ENCODE measurements at places on chromosomes 16 and 17.
A peak's percentile ranks its signal among the peaks of the same experiment; 100 is the strongest.

DNA sequence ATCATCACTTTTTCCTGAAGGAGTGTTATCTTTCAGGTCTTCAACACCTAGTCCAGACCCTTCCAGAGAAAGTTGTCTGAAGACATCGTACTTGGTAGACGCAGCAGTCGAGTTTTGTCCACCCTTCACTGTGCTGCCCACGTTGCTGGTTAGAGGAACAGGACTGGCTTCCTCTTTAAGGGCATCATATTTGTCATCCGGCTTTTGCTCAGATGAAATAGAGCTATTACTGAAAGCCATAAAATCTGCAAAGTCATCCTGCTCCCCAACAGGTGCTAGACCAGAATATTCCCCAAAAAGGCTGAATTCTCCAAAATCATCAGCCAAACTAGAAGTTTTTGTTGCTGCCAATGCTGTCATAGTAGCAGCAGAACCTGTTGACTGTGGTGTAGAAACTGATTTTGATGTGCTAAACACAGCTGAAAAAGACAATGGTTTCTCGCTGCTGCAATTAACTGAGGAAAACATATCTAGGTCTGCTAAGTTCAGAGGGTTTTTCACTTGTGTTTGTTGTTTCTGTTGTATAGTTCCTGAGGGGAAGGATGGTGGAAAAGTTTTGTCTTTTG lies 55.7 kb downstream of the SYNRG start:
- DNase-seq = no peak

DNA sequence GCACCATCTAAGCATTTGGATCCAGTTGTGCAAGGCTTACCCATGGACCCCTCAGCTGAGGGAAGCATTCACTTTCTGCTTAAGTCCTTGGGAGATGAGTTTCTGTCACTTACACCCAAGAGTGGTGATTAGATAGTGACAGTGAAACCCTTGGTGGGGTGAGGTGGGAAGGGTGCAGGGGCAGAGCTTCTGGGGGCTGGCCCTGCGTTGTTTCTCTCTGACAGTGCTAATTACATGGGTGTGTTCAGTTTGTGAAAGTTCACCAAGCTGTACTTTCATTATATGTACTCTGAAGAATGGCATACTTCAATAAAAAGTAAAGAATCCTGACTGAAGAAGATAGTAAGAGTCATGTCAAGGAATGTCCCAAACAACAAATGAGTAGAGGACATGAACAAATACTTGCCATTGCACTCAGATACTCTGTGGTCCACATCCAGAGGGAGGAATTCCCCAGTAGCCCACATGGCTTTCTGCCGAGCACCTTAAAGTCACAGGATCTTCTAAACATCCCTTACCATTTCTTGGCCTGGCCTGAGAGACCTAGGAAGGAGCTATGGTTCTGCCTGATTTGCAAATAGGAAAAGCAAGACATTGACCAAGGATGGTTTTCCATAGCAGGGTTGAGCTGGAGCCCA lies 8.4 kb downstream of the CHST6 start:
- DNase-seq = no peak

DNA sequence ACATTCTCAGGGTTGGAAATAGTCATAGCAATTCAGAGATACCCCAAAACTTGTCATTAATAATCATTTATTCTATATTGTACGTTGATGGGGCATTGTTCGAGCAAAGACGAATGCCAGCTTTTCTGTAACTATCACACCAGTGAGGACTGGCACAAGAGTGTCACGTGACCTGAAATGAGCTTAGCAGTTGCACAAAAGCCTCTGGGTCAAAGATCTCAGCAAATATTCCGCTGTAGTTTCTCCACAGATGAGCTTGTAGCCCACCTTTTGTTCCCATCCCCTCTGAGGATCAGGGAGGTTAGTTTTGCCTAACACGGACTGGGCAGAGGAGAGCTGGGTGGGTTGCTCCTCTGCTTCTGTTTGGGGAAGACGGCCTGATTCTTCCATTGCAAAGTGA lies 18.2 kb downstream of the IRX3 start:
- DNase-seq = no peak

GRCh38 chr17:75152922-75153779 lies 1.2 kb downstream of the JPT1 start:
- DNase-seq = peak; percentile 26

- no peak for DNase-seq
Measured at GRCh38 chr16:57479976-57480753, 6.1 kb downstream of the DOK4 start.

DNA sequence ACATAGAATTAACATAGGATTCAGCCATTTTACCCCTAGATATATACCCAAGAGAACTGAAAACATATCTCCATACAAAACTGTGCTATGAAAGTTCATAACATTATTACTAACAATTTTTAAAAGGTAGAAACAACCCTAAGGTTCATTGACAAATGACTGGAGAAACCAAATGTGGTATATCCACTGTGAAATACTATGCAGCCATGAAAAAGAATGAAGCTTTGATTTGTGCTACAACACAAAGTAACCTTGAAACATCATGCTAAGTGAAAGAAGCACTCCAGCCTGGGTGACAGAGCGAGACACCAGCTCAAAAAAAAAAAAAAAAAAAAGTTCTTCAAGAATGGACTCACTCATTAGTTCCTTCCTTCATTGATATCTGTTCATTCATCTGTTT lies 580 bp downstream of the CD300LD start:
- no peak for DNase-seq

- DNase-seq = no peak
Measured at GRCh38 chr16:80174416-80174815, 366.4 kb upstream of the DYNLRB2 start.

GRCh38 chr16:19098173-19098572 lies 15.6 kb upstream of the ITPRIPL2 start:
- no peak for DNase-seq

GRCh38 chr17:62680541-62681052 lies 53.1 kb downstream of the MRC2 start:
- no peak for DNase-seq

GRCh38 chr17:77686903-77687302 lies 271.6 kb upstream of the TNRC6C start:
- no peak for DNase-seq

DNA sequence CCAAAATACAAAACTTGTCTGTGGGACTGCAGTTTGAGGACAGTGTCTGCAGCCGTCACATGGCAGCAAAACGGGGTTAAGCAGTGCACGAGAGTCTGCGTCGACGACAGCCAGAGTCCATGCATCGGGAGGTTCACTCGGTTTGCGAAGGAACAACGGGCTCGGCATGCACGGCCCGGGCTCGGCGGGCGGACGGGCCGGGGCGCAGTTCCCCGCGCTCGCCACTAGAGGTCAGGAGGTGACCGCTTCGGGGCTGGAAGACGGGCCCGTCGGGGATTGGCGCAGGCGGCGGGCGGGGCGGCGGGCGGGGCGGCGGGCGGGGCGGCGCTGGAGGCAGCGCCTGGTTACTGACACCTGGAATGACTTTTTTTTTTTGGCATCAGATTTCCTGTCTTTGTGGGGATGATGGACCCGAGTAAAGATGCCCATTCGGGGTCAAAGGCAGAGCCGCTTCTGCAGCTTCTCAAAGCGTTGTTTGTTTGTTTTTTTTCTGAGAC lies 6.5 kb downstream of the SCGB1C2 start:
- peak; percentile 73 for DNase-seq

DNA sequence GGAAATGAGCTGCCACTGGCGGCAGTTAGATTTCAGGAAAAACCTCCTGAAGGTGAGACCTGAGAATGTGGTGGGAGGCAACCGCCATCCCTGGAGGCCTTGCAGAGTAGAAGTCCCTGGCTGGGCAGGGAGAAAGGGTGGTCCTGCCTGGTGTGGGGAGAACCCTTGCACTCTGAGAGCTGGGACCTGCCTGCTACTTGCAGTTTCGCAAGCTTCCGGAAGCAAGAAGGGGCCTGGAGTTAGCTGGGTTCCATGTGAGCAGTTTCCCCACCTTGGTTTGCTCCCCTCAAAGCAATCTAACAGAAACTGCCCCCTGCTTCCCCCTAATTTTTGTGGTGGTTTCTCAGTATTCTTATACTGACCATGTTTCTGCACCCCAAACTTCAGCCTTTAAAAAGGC lies 6.5 kb downstream of the ZNF629 start:
- no peak for DNase-seq

- no peak for DNase-seq
Measured at GRCh38 chr16:72958522-72959076, 89.3 kb downstream of the ZFHX3 start.

GRCh38 chr17:72077326-72077960 lies 43.4 kb upstream of the SOX9 start:
- DNase-seq = no peak

- no peak for DNase-seq
Measured at GRCh38 chr16:86996081-86996480, 321.1 kb downstream of the C16orf95 start.

DNA sequence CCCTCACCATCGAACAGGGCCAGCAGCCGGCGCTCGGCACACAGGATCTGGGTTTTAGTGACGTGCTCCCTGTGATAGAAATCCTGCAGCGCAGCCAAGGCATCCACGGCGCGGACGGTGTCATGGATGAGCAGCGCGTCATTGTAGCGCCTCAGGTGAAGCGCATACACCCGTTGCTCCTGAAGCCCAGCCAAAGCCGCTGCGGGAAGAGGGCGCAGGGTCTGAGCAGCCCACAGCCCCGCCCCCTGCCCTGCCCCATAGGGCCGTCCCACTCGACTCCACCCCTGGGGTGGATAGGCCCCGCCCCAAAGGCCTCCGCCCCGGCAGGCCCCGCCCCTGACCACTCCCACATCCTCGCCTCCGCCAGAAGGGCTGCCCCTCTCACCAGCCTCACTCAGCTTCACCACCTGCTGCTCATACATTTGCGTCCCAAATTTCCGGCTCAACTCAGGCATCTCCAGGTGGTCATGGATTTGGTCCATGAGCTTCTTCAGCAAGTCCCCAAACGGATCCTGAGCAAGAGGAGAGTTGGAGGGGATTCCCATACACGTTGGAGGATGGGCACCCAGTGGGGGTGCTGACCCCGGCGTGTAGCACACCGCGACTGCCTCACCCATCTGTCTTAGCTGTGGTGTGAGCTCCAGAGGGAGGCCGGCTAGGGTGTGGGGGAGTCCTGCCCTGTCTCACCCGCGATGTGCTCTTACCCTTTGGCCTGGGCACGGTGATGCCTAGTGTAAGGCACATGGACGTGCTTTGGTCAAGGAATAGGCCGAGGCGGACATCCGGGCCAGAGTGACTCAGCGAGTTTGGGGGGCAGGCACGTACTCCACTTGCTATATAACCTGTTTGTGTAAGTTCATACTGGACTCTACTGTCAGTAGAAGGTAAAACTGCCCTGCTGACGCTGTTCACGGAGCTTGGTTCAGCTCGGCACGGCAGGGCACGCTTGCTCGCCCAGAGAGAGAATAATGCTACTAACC lies 4.6 kb downstream of the DHX58 start:
- peak; percentile 97 for DNase-seq

- no peak for DNase-seq
Measured at GRCh38 chr16:57798267-57798810, 4.0 kb downstream of the KIFC3 start.

DNA sequence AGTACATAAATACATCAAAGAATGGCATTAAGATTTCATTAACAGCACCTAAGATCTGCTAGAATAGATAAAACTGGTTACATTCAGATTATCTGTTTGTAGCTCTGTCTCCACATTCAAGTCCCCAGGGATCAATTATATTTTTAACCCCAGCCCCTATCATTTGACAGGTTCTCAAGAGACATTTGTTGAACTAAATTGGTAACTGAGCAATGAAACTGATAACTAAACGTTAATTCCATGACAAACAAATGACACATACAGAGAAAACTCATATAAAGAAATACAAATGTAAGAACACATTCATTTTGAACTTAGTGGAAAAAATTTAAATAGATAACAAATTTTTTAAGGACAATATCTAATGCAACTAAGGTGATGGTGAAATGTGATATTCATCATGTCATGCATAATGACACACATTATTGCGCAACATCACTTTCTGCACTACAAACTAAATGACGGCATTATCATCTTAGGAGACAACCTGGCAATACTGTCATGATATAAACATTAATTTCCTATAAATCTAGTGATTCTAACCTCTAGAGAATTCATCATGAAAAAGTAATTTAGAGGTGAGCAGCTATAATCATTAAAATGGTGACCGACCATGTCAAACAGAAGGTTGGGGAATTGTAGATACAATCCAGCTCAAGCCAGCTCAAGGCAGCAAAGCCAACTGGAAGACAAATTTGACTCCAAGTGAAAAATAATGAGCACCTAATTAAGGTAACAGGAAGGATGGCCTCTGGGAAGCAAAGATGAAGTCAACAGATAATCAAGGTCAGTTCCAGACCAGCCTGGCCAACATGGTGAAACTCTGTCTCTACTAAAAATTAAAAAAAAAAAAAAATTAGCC lies 9.5 kb downstream of the ARHGAP17 start:
- DNase-seq = no peak

- no peak for DNase-seq
Measured at GRCh38 chr17:46061435-46061834, 62.4 kb downstream of the STH start.

- DNase-seq = no peak
Measured at GRCh38 chr16:97822-98221, 19.8 kb downstream of the MPG start.

- DNase-seq = no peak
Measured at GRCh38 chr17:35870906-35871819, 2.5 kb upstream of the HEATR9 start.

DNA sequence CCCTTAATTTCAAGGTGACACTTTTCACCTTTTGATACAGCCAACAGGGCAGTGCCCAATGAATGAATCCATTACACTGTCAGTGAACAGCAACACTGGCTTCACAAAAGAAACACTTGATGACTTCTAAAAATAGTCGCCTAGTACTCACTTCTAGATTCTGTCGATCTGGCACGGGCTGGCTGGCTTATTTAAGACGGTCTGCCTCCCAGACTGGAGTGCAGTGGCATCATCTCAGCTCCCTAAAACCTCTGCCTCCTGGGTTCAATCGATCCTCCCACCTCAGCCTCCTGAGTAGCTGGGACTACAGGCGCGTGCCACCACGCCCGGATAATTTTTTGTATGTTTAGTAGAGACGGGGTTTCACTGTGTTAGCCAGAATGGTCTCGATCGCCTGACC lies 1.9 kb downstream of the NDUFAB1 start:
- DNase-seq = no peak

DNA sequence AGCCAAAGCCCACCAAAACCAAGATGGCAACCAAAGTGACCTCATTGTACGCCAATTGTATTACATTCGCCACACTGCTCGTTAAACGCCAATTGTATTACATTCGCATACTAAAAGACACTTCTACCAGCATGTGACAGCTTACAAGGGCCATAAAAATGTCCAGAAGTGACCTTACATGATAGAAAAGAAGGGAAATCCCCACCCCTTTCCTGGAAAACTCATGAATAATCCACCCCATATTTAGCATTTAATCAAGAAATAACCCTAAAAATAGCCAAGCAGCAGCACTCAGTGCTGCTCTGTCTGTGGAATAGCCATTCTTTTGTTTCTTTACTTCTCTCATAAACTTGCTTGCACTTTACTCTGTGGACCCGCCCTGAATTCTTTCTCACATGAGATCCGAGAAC lies 25.7 kb downstream of the PSMD7 start:
- DNase-seq = no peak

All from activated CD8-positive, alpha-beta memory T cell treated with anti-CD3 and anti-CD28 coated beads for 48 hours (primary cell).